ENCODE measurements at places on chromosomes 4 and X. TPM values are rescaled to one million over a fixed set of nuclear protein-coding genes. Genes with fewer than 3 reads are reported as not detected.

Gene GYPA
- polyA plus RNA-seq, result 1.4 TPM

Gene HSFX4
- not detected for polyA plus RNA-seq

Gene SGMS2
- 15.9 TPM for polyA plus RNA-seq

Gene MED12
- polyA plus RNA-seq, result 55.0 TPM

Gene MBNL3
- polyA plus RNA-seq, result 26.6 TPM

Gene FAM47B
- polyA plus RNA-seq, result not detected

Gene GPR50
- polyA plus RNA-seq, result not detected

Gene NHSL2
- 9.5 TPM for polyA plus RNA-seq

Gene GABRB1
- polyA plus RNA-seq, result 1.2 TPM

Gene ALB
- 2.2 TPM for polyA plus RNA-seq

Gene EPHA5
- 0.77 TPM for polyA plus RNA-seq

Gene METTL14
- polyA plus RNA-seq, result 60.2 TPM

Gene ADH6
- 27.3 TPM for polyA plus RNA-seq

Gene STK32B
- polyA plus RNA-seq, result 10.6 TPM

Gene PAGE1
- polyA plus RNA-seq, result not detected

Gene IL2
- polyA plus RNA-seq, result not detected

Gene ADH7
- polyA plus RNA-seq, result not detected

Gene STOX2
- 10.0 TPM for polyA plus RNA-seq

Gene C4orf50
- 0.03 TPM for polyA plus RNA-seq

Gene SOX3
- polyA plus RNA-seq, result 0.06 TPM

Gene TEX13B
- not detected for polyA plus RNA-seq

Gene DNAAF6
- polyA plus RNA-seq, result not detected

Gene PTPN13
- polyA plus RNA-seq, result 151 TPM

Gene RHOXF2B
- polyA plus RNA-seq, result not detected

Gene ATP2B3
- polyA plus RNA-seq, result 0.17 TPM

Gene AMBN
- polyA plus RNA-seq, result 1.8 TPM

Gene PRSS12
- polyA plus RNA-seq, result 8.9 TPM

Gene ZAR1
- not detected for polyA plus RNA-seq

Gene POLN
- polyA plus RNA-seq, result 2.3 TPM

Gene PABPC1L2B
- not detected for polyA plus RNA-seq

Gene CXCL1
- polyA plus RNA-seq, result 0.27 TPM

Gene SLC6A14
- 0.06 TPM for polyA plus RNA-seq

Gene ACOT9
- 27.8 TPM for polyA plus RNA-seq

Gene XPNPEP2
- 87.7 TPM for polyA plus RNA-seq

Gene CYTL1
- polyA plus RNA-seq, result 6.7 TPM

Gene MAGEB2
- not detected for polyA plus RNA-seq

Gene CFAP47
- polyA plus RNA-seq, result 0.68 TPM

Gene ADGRL3
- polyA plus RNA-seq, result 22.2 TPM

Gene VEGFC
- polyA plus RNA-seq, result 18.1 TPM

Gene C4orf33
- polyA plus RNA-seq, result 10.3 TPM

Gene HSFX3
- polyA plus RNA-seq, result not detected

Gene GAGE12E
- polyA plus RNA-seq, result not detected

All from renal pelvis (tissue), 12 donors.